ENCODE measurements at places on chromosomes 3 and 15. TPM values are rescaled to one million over a fixed set of nuclear protein-coding genes. Genes with fewer than 3 reads are reported as not detected.

The SIDT1 gene
- total RNA-seq, result 0.28 TPM

The SLC25A26 gene
- 31.6 TPM for total RNA-seq

The CCDC174 gene
- 9.3 TPM for total RNA-seq

The SLC2A2 gene
- total RNA-seq, result not detected
